Mucosa of descending colon (tissue), 3 donors: ENCODE measurements at places on chromosomes 3 and 15. TPM values are rescaled to one million over a fixed set of nuclear protein-coding genes. Genes with fewer than 3 reads are reported as not detected.

Gene BSN
- total RNA-seq: 0.36 TPM

Gene NPAP1
- not detected for total RNA-seq

Gene LRRC2
- total RNA-seq: 1.8 TPM

Gene SH3GL3
- total RNA-seq: 1.2 TPM

Gene SERPINI2
- total RNA-seq: not detected

Gene DAZL
- total RNA-seq: not detected

Gene SEMA6D
- 43.3 TPM for total RNA-seq

Gene LRTM1
- not detected for total RNA-seq

Gene LSMEM2
- not detected for total RNA-seq

Gene SKOR1
- total RNA-seq: 0.58 TPM

Gene FANCD2OS
- total RNA-seq: not detected

Gene LYZL4
- total RNA-seq: not detected

DNA sequence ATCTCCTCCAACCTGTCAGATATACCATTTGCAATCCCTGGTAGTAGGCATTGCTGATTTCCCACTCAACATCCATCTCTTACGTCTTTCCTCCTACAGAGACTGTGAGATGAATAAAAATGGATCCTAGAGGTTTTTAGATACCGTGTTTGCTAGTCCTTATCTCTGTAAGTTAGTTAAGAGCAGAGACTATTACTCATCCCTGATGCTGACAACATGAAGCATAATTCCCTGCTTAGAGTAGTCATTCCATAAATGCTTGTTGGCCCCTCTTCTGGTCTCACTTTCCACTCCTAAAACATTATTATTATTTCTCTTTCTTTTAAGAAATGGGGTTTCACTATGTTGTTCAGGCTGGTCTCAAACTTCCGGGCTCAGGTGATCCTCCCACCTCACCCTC, 136.2 kb downstream of the RTP4 start:
- no peak for DNase-seq

GRCh38 chr3:9301091-9301490, 51.6 kb upstream of the SRGAP3 start:
- no peak for DNase-seq

DNA sequence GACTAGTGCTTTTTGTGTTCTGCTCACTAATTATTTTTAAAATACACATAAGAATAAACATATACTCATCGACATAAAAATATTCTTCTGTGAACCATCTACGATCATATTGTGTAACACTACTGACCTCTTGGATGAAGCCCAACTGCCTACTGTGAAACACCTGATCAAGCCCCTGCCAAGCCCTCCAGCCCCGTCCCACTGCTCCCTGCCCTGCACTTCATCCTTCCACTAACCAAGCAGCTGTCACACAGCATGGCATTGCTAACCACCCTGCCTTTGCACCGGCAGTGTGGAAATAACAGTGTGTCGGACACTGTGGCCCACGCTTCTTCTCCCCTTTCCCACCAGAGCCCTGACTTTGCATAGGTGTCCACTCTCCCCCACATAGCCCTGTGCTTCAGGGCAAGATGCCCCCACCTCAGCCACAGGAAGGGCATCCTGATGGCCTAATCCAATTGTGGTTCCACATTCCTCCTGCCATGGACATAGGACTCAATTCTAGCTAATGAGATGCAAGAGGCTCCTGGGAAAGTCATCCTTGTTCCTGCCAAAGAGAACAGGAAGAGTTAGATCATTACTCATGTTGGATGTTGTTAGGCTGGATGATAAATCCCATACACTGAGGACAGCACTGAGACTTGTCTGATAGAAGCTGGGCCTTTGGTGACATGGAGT, 35.0 kb upstream of the ARID3B start:
- DNase-seq: no peak

- no peak for DNase-seq
Measured at GRCh38 chr3:27110020-27110419, 259.2 kb downstream of the NEK10 start.

DNA sequence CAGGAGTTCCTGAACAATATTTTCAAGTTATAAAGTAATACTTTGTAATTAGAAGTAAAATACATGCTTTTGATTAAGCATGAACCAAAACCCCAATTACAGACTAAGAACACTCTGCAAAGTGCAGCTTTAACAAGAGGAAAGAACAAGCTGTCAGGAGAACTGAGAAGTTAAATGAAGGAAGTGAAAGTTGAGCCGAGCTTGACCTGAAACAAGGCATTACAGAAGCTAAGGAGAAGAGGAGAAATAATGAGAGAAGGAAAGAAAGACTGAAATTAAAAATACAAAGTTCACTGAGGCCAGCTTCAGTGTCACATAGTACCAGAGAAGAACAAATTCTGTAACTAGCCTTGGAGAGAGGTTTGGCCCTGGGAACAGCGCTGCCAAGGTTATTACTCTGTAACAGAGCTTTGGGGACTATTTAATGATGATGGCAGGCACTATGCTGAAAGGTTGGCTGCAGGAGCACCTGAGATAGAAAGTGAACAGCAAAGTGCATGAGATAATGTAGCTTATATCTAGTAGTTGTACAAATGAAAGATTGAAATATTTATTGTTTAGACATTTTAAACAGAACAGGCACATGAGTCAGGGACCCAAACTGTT, 241.9 kb upstream of the PEX5L start:
- no peak for DNase-seq

DNA sequence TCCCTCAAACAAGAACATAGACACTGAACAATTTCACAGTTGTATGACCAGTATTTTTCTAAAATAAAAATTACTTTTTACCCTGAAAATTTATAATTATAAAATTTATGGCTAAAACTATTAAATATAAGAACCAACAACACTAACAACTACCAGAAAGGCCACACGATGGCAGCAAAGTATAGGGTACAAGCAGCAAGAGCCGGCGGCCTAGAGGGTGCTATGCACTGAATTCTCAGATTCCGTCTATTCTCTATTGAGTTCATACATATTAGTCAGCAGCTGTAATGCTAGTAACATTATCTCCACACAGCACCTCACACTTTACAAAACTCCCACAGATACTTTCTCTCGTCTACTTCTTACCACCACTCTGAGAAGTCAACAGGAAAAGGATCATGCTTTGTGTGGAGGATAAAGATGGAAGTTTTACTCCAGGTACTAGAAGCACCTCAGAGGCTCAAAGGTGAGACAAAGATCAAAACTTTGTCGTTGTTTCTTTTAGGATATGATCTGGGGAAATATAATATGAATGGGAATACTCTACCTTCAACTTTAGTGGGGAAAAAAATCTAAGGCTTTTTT, 160.5 kb downstream of the FGF12 start:
- peak; percentile 30 for DNase-seq

GRCh38 chr3:46299608-46300460, 54.1 kb upstream of the CCR2 start:
- no peak for DNase-seq

GRCh38 chr15:89885611-89886010, 8.2 kb downstream of the AP3S2 start:
- no peak for DNase-seq

DNA sequence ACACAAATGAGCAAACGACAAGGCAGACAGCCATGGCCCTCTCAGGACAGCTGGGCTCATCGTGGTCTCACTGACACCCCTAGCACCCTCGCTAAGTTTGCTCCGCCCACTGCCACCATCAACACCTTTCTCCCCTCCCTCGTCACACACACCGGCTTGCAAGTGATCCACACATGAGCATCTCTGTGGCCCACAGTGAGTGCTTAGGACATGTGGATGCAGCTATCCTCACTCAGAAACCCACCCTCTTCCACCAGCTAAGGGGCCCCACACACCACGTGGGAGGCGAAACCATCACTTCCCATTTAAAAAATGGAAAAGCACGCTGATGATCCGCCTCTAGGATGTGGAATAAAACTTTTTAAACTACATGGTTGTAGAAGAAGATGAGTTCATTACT, 105.6 kb downstream of the OCA2 start:
- no peak for DNase-seq

DNA sequence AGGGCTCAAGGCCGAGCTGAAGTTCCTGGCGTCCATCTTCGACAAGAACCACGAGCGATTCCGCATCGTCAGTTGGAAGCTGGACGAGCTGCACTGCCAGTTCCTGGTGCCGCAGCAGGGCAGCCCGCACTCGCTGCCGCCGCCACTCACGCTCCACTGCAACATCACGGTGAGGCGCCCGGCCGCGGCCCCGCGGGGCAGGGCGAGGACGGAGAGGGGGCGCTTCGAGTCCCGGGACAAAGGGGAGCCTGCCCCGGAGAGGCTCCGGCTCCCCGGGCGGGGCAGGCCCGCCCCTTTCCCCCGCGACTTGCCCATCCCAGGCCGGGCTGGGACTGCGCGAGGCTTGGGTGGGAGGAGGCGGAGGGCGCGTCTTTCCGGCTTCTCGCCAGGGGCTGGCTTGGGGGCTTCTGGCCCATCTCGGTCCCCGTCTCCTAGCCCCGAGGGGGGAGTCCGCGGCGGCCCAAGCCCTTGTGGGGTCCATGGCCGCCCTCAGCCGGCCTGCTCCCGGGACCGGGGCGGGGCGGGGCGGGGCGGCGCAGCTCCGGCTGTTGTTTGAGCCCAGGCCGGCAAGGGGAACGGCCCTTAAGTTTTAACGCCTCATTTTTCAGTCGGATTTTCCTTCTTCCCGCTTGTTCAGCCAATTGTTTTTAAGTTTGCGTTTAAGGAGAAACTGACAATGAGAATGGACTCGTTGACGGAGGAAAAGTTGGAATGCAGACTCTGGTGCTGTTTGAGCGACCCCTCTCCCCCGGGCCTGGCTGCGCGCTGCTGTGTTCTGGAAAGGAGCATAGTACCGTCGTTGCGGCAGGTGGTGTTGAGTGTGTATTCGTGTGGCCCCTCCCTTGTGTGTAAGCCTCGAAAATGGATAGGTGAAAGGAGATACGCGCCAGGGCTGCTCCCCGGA, 683 bp downstream of the UBE2Q2 start:
- DNase-seq: peak; percentile 80

DNA sequence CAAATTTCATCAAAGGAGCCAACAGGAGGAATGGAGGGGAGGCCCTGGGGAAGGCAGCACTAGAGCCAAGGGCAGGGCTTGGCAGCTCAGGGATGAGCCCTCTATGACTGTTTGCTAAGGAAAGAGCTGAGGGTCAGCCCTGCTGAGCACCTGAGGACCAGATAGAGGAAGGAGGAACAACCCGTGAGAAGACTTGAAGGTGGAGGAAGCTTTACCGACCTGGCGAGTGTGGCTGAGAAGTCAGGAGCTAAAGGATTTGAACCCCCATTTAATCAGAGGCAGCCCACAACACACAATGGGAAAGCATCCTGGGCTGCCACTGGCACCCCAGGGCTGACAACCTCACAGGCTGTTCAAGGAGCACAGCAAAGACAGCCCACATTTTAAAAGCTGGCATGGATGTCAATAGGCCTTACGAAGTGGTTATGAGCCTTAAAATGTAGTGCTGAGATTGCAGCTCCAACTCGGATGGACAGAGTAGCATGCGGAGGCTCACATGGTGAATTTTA, 20.7 kb upstream of the LRRC2 start:
- DNase-seq: no peak

- no peak for DNase-seq
Measured at GRCh38 chr15:82159922-82160321, 102.6 kb downstream of the EFL1 start.

- no peak for DNase-seq
Measured at GRCh38 chr3:185930393-185931107, 7.3 kb downstream of the TRA2B start.

DNA sequence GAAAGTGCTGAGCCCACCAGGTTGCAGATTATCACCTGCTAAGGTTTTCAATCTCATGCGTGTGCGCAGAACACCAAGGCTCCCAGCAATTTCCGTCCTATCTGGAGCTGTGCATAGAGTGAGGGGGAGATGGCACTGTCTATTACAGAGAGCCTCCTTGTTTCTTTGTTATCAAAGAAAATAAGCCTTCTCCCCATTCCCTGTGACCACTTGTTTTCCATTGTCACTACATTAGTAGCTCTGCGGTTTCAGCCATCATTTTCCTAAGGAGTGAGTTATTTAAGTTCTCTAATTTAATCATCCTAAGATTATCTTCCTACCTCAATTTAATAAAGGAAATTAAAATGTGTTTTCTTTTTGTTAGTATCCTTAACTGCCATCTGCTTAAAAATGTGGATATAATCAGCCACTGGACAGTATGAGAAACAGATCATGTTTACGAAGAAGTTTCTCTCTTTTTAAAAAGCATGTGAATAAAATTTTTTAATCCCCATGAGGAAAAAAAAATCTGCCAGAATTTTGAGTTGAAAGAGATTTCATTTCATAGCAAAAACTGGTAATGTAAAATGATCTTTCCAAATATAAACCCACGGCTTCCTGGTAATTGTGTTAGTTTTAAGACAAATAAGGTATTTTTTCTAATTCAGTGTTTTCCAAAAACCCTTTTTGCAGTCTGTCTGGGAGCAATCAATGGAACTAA, 172.3 kb upstream of the UBE2E1 start:
- no peak for DNase-seq

DNA sequence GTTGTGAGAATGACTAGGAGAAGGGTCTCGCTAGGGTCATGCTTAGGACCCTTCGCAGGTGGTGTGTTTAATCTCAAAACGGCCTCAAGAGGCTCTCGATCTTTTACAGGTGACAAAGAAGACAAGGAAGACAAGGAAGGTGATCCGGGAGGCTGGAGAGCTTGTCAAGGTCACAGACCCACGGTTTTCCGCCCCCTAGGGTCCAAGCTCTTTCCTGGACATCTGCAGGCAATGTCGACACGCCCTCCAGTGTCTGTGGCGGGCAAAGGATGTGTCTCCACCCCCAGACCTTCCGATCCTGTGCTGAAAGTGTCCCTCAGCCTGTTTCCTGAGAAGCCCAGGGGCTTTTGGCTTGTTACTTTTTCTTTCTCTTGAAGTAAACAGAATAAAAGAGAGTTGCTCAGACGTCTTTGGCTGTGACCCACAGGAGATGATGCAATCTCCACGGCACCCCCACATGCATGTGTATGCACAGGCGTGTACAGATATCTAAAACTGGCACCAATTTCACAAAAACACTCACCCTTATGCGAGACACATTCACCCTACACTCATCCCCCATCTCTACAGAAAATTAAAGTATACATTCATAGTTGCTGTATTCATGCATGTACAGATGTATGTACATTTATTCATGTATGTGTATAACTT, 108.8 kb downstream of the KLF13 start:
- DNase-seq: peak; percentile 91

DNA sequence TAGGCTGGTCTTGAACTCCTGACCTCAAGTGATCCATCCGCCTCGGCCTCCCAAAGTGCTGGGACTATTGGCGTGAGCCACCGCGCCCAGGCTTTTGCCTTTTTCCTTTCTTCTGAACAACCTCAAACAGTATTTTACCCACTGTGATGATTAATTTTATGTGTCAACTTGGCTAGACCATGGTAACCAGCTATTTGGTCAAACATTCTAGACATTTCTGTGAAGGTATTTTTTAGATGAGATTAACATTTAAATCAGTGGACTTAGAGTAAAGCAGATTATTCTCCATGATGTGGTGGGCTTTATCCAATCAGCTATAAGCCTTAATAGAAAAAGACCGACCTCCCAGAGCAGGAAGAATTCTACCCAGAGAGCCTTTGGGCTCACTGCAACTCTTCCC, 6.0 kb downstream of the SPATA12 start:
- no peak for DNase-seq

- DNase-seq: no peak
Measured at GRCh38 chr3:52172262-52172757, 18.1 kb upstream of the POC1A start.

GRCh38 chr3:157160658-157161424, 894 bp upstream of the CCNL1 start:
- peak; percentile 87 for DNase-seq
